Upper lobe of right lung (tissue), 1 donor: ENCODE measurements at places on chromosomes 11 and 22. TPM values are rescaled to one million over a fixed set of nuclear protein-coding genes. Genes with fewer than 3 reads are reported as not detected.

The CYB5R3 gene
- total RNA-seq = 251 TPM

The SLC22A6 gene
- total RNA-seq = not detected

The VSTM5 gene
- not detected for total RNA-seq

DNA sequence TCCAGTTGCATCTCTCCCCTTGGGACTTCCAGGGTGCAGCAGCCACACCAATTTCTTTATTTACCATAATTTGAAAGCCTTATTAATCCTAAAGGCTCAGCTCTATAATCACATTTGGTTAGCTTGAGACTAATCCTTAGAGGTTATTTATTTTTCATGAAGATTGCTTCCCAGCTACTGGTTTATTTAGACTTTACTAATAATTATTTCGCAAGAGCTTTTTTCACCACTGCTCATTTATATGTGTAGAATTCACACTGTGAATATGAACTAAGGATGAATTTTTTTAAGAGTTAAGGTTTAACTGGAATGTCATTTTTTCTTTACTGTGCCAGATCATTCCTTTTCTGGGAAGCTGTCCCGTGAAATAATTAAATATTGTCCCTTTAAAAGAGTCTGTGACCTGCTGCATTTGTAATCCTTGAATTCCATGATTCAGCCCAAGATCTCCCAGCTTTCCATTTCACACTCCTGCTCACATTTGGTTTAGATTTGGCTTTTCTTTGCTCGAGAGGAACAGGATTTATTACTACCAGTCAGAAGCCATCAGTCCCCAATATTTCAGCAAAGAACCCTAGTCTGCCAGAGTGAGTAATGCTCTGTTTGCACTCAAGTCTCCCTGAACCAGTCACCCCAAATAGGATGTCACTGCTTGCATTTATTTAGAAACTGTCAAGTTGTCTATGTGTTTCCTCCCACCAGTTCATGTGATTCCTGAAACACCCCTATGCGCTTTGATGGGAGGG lies 4.4 kb upstream of the CD44 start:
- DNase-seq = no peak
- H3K27ac ChIP-seq = no peak overlapping the region
- H3K4me1 ChIP-seq = peaks cover 3% of the 10 kb centered on the region
- H3K27me3 ChIP-seq = no peaks in the 10 kb centered on the region

The ASPHD2 gene
- 1.2 TPM for total RNA-seq

The BTBD18 gene
- not detected for total RNA-seq

The CHRM1 gene
- 4.7 TPM for total RNA-seq

DNA sequence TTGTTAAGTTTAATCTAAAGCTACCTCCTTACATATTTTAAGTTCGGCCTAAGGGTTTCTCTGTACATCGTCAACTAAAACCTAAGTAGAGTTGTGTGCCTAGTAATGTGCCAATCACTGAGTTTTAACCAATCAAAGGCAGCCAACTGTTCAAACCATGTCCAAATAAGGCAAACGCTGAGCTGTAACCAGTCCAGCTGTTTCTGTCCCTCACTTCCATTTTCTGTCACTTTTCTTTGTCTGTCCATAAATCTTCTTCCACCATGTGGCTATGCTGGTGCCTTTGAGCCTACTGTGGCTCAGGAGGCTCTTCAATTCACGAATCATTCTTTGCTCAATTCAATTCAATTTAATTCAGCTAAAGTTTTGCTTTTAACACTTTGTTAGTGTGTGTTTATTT lies 13.9 kb upstream of the ATXN10 start:
- no peak overlapping the region for H3K27ac ChIP-seq
- no peaks in the 10 kb centered on the region for H3K36me3 ChIP-seq
- DNase-seq = no peak
- H3K4me1 ChIP-seq = no peaks in the 10 kb centered on the region
- peaks cover under 1% of the 10 kb centered on the region for H3K27me3 ChIP-seq

The GGTLC2 gene
- total RNA-seq = 6.5 TPM

- H3K4me3 ChIP-seq = no peak overlapping the region
- no peaks in the 10 kb centered on the region for H3K27me3 ChIP-seq
- DNase-seq = no peak
- no peaks in the 10 kb centered on the region for H3K4me1 ChIP-seq
Measured at GRCh38 chr11:108825381-108825780, 160.5 kb downstream of the DDX10 start.

- DNase-seq = no peak
- H3K27ac ChIP-seq = no peak overlapping the region
- H3K36me3 ChIP-seq = no peaks in the 10 kb centered on the region
- no peaks in the 10 kb centered on the region for H3K27me3 ChIP-seq
Measured at GRCh38 chr11:13760115-13760514, 91.6 kb downstream of the FAR1 start.

The RIMBP3B gene
- total RNA-seq = 0.09 TPM

The TREH gene
- total RNA-seq = 0.46 TPM

- H3K4me3 ChIP-seq = peak overlapping the region; percentile 60
- H3K27ac ChIP-seq = peak overlapping the region; percentile 96
Measured at GRCh38 chr22:21937041-21937820, 15.4 kb downstream of the PPM1F start.
